ENCODE measurements at places on chromosomes 3 and 15.

- DNase-seq, result no peak
Observed at GRCh38 chr3:76668653-76669052, 371.2 kb upstream of the ROBO2 start.

DNA sequence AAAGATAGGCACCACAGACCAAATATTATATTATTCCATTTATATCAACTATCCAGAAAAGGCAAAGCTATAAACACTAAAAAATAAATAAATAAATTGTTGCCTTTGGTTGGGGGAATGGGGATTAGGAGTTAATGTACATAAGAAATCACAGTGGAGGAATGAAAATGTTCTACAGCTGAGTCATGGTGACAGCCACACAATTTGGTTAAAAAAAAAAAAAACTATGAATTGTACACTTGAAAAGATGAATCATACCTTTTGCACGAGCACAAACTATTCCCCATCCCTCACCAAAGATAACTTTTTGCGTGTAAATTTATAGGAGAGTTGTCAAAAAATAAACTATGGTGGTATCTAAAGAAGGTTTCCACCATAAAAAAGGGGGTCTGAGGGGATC is 103.2 kb downstream of the TBC1D5 start:
- no peak for DNase-seq

GRCh38 chr3:81161851-81162250 is 599.6 kb downstream of the GBE1 start:
- no peak for DNase-seq

- DNase-seq, result no peak
Observed at GRCh38 chr15:82129149-82129692, 83.4 kb upstream of the MEX3B start.

GRCh38 chr3:25817107-25817506 is 27.2 kb downstream of the OXSM start:
- DNase-seq, result no peak

- no peak for DNase-seq
Observed at GRCh38 chr3:194559530-194559929, 72.7 kb upstream of the ATP13A3 start.

GRCh38 chr15:44385344-44385942 is 42.0 kb upstream of the CTDSPL2 start:
- DNase-seq, result no peak

- DNase-seq, result no peak
Observed at GRCh38 chr3:23710555-23710954, 95.2 kb upstream of the UBE2E1 start.
